ENCODE measurements at places on chromosomes 6 and 20. TPM values are rescaled to one million over a fixed set of nuclear protein-coding genes. Genes with fewer than 3 reads are reported as not detected.

DNA sequence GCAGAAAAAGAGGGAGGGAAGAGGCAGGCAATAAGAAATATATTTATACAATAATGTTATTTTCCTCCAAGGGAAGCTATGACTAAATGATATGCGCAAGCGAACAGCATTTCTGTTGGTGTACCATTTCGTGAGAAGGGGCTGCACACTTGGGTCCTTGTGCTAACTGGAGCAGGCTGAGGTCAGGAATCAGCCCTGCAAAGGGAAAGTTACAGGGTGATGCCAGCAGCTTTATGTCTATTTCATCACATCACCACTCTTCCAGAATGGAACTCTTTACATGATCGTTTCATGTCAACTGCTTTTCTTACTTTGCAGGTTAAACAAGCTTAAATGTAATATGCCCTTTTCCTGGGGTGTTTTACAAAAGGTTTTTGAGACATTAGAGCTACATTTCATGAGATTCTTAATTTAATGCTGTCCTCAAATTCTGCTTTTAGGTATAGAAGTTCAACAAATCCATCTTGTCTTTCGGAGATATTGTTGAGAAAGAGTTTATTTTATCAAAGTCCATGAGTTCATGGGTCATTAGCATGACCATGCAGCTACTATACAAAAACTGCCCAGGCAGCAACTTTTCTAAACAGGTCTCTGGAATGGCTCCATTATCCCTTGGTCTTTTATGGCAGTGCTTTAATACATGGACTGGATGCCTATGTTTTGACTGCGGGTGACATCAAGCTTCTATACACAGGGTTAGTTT lies 443.8 kb downstream of the TENT5A start:
- DNase-seq, result no peak

DNA sequence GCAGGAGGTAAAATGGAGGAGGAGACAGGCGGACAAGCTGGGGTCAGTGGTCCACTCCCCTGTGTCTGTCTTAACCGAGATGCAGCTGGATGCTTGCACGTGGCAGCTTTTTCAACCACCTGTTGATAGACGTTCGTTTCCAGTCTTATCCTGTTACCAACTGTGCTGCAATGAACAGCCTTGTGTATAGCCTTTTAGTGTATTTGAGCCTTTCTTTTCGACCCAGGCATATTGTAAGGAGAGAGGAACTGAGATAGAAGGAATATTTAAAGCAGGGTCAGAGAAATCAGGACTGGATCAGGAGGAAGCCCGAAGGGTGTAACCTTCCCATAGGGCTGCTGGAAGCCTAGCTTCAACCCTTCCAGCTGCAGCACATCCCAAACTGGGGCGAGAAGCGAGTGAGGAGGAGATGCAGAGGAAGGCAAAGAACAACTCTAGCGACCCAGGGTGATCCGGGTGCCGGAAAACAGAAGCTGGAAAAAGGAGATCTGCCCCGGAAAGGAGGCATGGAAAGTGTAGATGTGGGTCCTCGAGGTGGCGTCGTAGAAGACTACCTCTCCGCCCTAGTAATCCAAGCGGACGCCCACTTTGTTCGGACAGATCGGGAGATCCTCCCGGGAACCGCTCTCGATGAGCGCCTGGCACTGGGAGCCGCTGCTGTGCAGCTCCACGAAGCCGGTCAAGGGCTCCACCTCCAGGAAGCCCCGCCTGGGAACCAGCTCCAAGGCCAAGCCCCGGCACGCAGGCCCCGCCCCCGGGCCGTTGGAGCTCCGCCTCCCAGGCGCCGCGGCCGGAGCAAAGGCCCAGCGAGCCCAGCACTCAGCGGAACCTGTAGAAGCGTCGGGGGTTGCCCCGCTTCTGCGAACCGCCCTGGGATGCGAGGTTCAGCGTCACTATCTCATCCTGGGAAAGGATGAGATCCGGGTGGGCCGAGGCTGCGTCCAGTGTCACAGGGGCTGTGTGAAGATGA lies 11.2 kb downstream of the TRIM31 start:
- DNase-seq, result peak; percentile 92

- no peak for DNase-seq
These were observed 183.7 kb downstream of the CD109 start for GRCh38 chr6:73879501-73880293.

GRCh38 chr6:113190170-113190569 lies 667.0 kb upstream of the MARCKS start:
- DNase-seq, result no peak

GRCh38 chr6:33271117-33271467 lies 584 bp downstream of the VPS52 start:
- DNase-seq, result no peak

BTN1A1 gene
- total RNA-seq, result 0.23 TPM

LRFN2 gene
- total RNA-seq, result not detected

DBNDD2 gene
- total RNA-seq, result 34.4 TPM

All from prostate gland (tissue), 2 donors.